Iris pigment epithelial cell (primary cell): ENCODE measurements at places on chromosomes 5 and 9.

GRCh38 chr5:157607371-157608161, 32.0 kb upstream of the ADAM19 start:
- peak; percentile 92 for DNase-seq

GRCh38 chr5:34474573-34475021, 181.5 kb upstream of the RAI14 start:
- DNase-seq = peak; percentile 65

- no peak for DNase-seq
Measured at GRCh38 chr5:110963495-110963894, 108.0 kb upstream of the TSLP start.

GRCh38 chr5:81428861-81429260, 34.9 kb upstream of the ACOT12 start:
- peak; percentile 27 for DNase-seq
